ENCODE measurements at places on chromosomes 3 and 15.
A peak's percentile ranks its signal among the peaks of the same experiment; 100 is the strongest.

GRCh38 chr15:73950479-73950830 lies 24.2 kb downstream of the LOXL1 start:
- H3K27me3 ChIP-seq, result no peaks in the 10 kb centered on the region
- no peak for DNase-seq
- peak overlapping the region; percentile 39 for H3K27ac ChIP-seq
- no peak overlapping the region for H3K4me3 ChIP-seq
- H3K36me3 ChIP-seq, result peaks cover 7% of the 10 kb centered on the region

DNA sequence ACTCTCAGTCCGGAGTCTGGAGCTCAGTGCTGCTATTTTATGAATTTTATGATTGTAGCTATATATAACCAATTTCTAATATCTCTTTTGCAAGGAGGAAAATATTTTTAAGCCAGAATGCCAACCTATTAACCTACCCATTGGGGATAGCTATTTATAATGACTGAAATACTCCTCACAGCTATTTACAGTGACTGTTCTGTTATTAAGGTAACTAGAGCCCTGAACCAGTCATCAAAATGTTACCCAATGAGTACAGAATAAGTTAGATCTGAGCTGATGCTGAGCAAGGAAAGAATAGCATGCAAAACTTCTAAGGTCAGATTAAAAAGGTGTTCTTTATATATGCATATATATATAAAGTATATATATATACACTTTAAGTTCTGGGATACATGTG lies 79.6 kb upstream of the PPP2R3A start:
- no peaks in the 10 kb centered on the region for H3K36me3 ChIP-seq
- H3K4me1 ChIP-seq, result no peaks in the 10 kb centered on the region
- no peak overlapping the region for H3K27ac ChIP-seq
- no peak overlapping the region for H3K4me3 ChIP-seq

DNA sequence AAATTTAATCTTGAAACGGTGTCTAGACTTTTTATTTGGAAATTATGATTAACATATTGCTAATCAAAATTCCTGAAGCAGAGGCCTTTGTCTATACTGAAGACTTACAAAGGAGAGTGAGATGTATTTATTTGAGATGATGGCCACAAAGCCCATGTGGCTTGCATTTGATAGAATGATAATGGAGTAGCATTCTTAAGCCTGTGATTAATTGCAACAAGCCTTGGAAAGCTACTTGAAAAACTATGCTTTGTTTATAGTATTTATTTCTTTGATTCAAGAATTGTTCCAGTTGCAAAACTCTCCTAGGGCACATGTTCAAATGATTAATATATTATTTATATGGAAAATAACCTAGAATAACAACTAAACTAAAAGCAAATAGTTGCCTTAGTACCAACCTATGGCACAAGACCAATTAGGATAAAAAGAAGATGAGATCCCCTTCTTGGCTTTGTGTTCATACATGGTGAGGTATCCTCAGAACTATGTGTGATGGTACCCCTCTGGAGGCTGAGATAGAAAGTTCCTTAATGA lies 244.1 kb upstream of the TBL1XR1 start:
- DNase-seq, result no peak
- H3K27me3 ChIP-seq, result no peaks in the 10 kb centered on the region
- no peaks in the 10 kb centered on the region for H3K4me1 ChIP-seq

GRCh38 chr3:129622226-129622874 lies 15.9 kb upstream of the PLXND1 start:
- H3K4me1 ChIP-seq, result peaks cover 55% of the 10 kb centered on the region
- no peaks in the 10 kb centered on the region for H3K27me3 ChIP-seq
- DNase-seq, result no peak
- no peak overlapping the region for H3K4me3 ChIP-seq

DNA sequence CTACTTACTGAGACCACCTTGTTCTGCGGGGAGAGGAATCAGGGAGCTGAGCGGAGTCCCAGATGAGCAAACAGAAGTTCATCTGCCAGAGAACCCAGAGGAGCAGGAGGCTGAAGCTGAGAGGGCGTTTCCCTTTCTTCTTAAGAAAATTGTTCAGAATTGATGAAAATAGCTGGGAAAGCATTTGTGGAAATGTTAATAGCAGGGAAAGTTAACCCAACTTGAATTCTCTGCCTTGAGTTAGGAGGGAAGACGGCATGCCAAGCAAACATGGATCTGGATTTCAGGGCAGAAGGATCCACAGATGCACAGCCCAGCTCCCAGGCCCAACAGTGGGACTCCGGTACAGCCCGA lies 23.2 kb downstream of the CRABP1 start:
- no peaks in the 10 kb centered on the region for H3K27me3 ChIP-seq
- no peak overlapping the region for H3K4me3 ChIP-seq
- H3K27ac ChIP-seq, result no peak overlapping the region

- no peak overlapping the region for H3K4me3 ChIP-seq
- H3K27me3 ChIP-seq, result no peaks in the 10 kb centered on the region
- H3K27ac ChIP-seq, result no peak overlapping the region
- H3K36me3 ChIP-seq, result no peaks in the 10 kb centered on the region
- no peak for DNase-seq
Observed at GRCh38 chr15:75036212-75036616, 12.8 kb downstream of the PPCDC start.

DNA sequence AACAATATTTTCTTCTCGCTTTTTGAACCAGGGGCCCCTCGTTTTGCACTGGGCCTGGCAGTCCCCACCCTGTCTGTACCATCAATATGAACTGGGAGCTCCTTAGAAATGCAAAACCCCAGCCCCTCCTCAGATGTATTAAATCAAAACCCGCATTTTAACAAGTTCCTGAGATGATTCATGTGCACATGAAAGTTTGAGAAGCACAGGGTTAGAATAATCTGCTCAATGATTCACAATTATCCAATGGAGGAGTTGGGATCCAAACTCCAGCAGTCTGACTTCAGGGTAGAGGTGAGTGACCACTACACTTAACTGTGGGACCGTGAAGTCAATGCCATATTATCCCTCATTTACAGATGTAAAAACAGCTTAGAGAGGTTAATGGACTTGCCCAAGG lies 256.4 kb downstream of the IGSF11 start:
- H3K27me3 ChIP-seq, result no peaks in the 10 kb centered on the region
- H3K4me1 ChIP-seq, result no peaks in the 10 kb centered on the region
- DNase-seq, result no peak
- H3K36me3 ChIP-seq, result no peaks in the 10 kb centered on the region
- H3K27ac ChIP-seq, result no peak overlapping the region

GRCh38 chr15:76135516-76135915 lies 75.7 kb downstream of the TMEM266 start:
- no peaks in the 10 kb centered on the region for H3K4me1 ChIP-seq
- H3K36me3 ChIP-seq, result no peaks in the 10 kb centered on the region
- DNase-seq, result no peak
- no peak overlapping the region for H3K27ac ChIP-seq

DNA sequence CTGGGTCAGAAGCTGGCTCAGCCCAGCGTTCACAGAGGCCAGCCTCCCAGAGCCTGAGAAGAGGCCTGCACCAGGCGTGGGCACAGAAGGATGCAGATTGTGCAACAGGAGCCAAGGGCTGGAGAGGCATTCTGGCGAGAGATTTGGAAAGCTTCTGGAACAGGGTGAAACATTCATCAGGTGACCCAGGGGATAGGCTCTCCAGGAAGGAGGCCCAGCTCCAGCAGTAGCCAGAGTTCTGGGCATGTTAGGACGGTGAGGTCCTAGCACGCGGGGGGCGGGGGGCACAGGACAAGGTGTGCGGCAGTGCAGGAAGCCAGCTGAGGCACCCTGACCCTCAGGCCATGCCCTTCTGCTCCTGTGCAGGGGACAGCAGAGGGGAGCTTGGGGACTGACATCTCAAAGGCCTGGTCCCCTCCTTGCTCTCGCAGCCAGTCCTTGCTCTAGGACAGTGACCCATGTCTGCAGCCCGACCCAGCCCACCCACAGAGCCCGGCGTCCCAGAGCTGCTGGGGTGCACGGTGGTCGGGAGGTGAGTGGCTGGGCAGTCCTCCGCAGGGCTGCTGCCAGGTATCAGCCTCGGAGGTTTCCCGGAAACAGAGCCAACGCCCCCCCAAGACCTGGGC lies 111.7 kb upstream of the KLF13 start:
- peak overlapping the region; percentile 87 for H3K27ac ChIP-seq
- peak; percentile 88 for DNase-seq
- H3K4me1 ChIP-seq, result peaks cover 11% of the 10 kb centered on the region
- no peaks in the 10 kb centered on the region for H3K36me3 ChIP-seq
- no peak overlapping the region for H3K4me3 ChIP-seq
- H3K27me3 ChIP-seq, result no peaks in the 10 kb centered on the region

DNA sequence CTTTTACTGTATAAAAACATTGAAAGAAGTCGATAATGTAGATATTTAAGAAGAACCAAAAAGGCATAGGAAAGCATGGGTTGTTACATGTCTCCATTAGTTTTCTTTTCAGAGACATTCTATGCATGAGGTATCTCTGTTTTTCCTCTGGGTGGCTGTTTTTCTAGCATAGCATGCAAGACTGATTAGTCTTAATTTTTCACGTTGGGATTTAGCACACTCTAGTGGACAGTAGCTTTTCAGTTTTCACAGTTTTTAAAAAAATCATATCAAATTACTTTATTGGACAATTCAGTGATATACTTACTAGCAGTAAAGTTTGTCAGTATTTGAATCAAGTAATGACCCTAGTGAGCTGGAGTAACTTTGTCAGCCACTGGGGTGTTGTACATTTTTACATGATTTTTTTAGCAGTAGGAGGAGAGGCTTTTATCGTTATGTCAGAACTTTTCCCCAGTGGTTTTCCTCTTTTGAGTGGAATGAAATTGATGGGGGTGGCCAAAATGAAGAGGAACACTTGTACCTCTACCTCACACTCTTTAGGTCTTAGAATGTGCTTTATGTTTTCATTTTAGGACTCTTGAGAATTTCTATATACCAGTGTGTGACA lies 57.2 kb downstream of the SEC22A start:
- no peak overlapping the region for H3K27ac ChIP-seq
- no peaks in the 10 kb centered on the region for H3K36me3 ChIP-seq
- no peak overlapping the region for H3K4me3 ChIP-seq
- peak; percentile 81 for DNase-seq

DNA sequence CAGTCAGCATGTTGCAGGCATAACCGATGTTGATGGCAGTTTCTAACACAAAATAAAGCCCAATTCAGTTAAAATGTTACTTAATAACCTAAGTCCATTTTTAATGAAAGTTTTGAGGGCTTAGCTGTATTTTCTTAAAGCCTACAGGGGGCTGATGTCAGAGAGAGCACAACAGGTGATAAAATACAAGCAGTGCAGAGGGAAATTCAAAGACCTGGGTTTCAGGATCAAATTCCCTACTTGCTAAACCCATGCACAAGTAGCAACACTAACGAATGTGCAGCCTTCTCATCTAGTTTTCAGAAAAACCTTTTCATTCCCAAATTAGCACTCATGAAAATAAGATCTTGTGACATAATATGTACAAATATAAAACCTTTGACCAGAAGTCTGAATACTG lies 202.0 kb downstream of the ATP8B4 start:
- no peak for DNase-seq
- H3K4me1 ChIP-seq, result no peaks in the 10 kb centered on the region
- H3K27ac ChIP-seq, result no peak overlapping the region
- H3K4me3 ChIP-seq, result no peak overlapping the region
- no peaks in the 10 kb centered on the region for H3K36me3 ChIP-seq
- H3K27me3 ChIP-seq, result no peaks in the 10 kb centered on the region
